NCI-H510A treated with DMSO at 0.1 percent for 48 hours (cell line): ENCODE measurements at places on chromosomes 16 and 17.

- no peak for DNase-seq
Measured at GRCh38 chr16:49516382-49517036, 142.9 kb downstream of the C16orf78 start.

DNA sequence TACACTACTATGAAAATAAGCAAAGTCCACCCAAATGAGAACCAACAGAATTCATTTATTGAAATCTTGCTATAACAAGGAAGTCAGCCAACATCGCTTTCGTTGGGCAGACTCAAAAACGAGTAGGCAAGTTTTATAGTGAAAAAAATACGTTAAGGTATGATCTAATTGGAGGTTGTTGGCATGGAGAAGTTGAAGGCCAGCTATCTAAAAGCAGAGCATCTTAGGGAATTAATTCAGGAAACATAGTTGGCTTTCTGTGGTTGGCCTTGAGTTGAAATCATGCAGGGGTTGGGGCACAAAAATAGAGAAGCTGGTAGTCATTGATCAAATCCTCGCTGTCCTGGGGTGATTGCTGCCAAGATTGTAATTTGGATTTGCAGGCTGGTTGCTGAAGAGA is 118.3 kb downstream of the PPM1E start:
- no peak for DNase-seq

DNA sequence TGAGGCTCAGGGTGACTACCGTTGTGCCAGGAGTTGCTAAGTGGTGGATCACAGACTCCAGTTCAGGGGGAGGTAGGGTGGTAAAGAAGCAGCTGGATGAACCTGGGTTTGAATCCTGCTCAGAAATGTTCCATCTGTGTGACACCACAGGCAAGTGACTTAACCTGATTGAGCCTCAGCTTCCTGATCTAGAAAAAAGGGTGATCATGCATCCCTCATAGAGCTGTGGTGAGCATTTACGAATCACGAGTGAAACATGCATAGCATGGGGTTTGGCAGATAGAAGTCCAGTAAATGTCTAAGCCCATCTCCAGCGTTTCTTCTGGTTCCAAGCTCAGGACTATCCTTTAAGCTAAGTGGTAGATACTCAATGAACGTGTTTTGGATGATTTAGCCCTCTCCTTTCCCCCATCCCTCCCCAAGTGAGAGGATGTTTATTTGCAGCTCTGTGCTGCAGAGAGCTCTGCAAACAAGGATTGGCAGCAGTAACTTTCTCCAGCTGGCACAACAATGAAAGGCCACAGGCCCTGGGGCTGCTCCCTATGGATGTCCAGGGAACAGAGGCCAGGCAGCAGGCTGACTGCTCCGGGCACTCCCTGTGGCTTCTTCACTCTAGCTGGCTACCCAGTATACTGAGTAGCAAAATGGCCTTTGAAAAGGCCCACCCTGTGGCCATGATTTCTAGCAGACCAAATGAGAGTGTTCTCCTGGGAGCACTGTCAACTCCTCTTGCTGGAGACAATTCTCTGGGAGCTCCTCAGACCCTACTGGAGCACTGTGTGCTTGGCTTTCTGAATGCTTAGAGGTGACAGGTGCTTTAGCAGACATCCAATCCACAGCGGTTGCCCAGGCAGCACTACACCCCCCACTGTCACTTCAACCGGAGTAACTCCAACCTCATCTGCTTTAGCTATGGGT is 21.3 kb downstream of the CA4 start:
- peak; percentile 97 for DNase-seq

GRCh38 chr17:6919158-6919557 is 76.7 kb upstream of the ALOX12 start:
- DNase-seq: no peak

GRCh38 chr17:71922439-71922838 is 198.4 kb upstream of the SOX9 start:
- DNase-seq: peak; percentile 14

GRCh38 chr16:71426880-71427615 is 14.8 kb downstream of the TLE7 start:
- no peak for DNase-seq

- DNase-seq: no peak
Measured at GRCh38 chr16:180681-181564, 664 bp downstream of the HBQ1 start.

- peak; percentile 100 for DNase-seq
Measured at GRCh38 chr16:17063201-17064139, 407.3 kb downstream of the XYLT1 start.

- DNase-seq: no peak
Measured at GRCh38 chr17:64269687-64270649, 6.9 kb upstream of the TEX2 start.

DNA sequence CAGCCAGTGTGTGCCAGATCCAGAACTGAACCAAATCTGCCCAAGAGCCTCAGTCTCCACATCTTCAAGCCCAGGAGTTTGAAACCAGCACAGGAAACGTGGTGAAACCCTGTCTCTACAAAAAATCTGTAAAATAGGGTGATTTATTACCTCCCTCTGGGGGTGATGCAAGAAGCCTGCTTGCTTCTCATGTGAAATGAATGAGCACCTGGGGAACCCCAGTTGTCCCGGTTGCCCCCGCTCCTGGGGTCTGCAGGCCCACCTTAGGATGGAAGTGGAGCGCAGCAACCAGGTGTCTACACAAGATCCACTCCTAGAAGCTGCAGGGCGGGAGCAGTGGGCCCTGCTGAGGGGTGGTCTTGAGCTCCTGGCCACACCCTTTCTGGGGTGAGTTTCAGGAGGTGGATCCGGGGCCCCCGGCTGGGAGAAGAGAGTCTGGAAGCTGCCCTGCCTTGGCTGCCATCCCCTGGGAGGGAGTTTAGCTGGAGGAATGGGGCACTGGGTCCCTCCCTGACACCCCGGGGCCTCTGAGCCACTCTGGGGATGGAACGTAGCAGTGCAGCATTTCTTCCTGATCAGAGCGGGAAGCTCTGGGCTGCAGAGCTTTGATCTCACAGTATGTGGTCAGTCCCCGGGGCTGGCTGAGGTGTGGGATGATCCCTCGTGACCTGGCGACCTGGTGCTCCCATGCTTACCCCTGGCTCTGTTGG is 117.8 kb downstream of the RAB11FIP4 start:
- DNase-seq: no peak

DNA sequence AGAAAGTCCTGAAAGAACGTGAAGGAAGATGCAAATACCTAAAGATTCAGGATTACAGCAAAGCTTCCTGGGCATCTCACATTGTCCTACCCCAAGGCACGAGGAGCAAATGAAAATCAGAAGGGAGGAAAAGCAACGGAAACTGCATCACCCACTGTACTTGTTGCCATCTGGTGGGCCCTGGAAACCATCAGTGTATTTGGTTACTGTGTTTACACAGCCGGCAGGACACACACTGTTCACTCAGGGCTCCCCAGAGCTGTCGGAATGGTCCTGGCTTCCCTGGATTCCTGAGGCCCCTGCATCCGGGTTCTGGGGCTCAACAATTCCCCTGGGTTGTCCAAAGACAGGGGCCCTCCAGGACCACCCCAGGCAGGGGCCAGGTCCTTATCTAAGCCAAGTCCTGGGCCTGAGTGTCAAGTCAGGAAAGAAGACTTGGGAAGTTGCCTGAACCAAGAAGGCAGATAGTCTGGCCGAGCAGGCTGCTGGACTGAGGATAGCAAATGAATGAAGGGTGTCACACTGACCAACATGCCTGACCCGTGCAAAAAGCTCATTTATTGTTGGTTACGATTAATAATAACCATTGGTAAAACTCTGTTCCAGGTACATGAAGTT is 52.8 kb downstream of the SOX9 start:
- peak; percentile 87 for DNase-seq

DNA sequence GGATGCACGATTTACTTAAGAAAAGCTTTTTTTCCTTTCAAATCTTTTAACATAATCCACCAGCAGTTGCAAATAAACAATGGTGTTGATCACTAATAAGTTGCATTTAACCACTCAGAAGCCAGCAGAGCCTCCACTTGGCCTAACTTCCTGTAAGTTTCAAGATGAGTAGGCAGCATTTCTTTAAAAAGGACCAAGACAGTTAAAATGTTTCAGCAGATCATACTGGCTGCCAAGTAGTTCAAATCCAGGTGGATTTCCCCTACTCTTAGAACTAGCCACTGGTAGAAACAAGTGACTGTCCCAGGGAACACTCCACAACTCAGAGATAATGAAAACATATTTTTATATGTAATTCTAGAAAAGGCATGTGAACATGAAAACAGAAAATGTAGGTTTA is 17.0 kb upstream of the RFFL start:
- DNase-seq: no peak

DNA sequence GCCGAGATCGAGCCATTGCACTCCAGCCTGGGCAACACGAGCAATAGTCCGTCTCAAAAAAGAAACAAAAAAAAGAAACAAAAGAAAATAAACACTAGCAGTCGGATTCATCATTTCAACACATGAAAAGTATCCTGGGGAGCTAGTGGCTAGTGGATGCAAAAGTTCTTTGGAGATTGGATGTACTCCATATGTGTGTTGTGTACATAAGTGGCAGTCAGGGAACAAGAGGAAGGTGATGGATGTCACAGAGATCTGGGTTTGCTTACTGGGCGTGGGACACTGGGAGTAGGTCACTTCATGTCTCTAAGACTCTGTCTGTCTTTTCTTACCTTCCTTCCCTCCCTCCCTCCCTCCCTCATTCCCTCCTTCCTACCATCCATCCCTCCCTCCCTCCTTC is 35.4 kb downstream of the MRC2 start:
- DNase-seq: no peak

- no peak for DNase-seq
Measured at GRCh38 chr17:64390044-64390443, 616 bp downstream of the PECAM1 start.

GRCh38 chr17:4498461-4499397 is at the start of gene SPNS2:
TSS of gene SPNS2 (plus strand) at chr17:4498881. CDS start at chr17:4499048, 167 bp downstream.
- DNase-seq: peak; percentile 69

DNA sequence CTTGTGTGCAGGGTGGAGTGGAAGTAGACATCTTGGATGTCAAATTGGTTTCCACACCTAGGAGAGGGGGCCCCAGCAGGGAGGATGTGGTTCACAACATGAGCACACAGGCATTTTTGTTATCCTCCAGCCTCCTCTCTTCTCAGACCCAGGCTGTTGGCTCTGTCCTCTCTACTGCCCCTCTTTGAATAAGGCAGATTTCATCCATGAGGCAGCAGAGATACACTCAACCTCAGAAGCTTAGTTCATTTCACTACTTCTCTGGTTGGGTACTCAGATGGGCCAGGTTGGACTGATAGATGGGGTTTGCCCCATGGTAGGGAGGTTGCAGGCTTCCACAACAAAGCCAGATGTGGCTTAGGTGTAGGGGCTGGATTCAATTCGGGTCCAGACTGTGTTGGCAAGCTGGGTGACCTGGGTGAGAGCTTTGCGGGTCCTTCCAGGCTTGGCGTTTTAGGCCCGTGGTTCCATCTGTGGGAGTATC is 22.2 kb upstream of the NFATC3 start:
- no peak for DNase-seq

DNA sequence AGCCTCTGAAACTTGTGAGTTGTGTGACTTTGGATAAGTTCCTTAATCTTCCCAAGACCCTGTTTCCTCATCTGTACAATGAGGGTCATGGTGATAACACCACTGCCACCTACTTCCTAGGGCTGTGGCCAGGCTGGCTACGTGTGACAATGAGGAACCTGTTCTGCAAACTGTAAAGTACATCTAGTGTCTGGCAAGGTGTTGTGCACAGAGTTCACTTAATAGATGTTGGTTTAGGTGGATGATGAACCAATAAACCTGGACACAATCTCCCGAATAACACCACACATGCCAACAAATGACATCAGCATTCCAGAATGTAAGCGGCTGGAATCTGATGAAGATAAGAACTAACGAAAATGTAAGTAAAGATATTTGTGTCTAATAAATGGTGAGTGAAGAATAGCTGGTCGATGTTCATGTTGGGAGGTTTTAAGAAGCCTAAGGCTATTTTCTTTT is 82.3 kb downstream of the MARCHF10 start:
- DNase-seq: no peak

- DNase-seq: no peak
Measured at GRCh38 chr16:88940862-88941817, 35.9 kb downstream of the CBFA2T3 start.

DNA sequence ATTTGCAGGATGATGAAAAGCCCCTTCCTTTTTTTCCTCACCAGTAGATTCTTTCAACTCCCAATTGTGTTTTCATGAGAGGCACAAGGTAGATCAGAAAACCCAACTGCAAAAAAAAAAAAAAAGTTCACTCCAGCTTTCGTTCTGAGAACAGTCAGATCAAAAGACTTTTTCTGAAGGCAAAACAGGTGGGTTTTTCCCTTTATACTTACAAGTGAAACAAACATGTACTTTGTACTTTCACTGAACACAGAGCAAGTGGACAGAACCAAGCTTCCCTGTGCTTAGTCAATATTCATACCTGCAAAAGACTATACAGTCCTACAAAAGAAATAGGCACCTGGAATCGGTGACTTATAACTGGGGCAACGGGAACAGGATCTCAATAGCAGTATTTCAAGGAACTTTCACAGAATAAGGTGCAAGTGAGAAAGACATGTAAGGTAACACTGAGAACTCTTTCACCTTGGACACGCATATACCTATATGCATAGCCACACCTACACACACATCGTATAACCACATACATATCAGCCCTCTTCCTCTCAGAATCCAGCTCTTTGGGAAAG is 54.1 kb downstream of the TOX3 start:
- DNase-seq: peak; percentile 19

- no peak for DNase-seq
Measured at GRCh38 chr17:8941520-8941919, 24.0 kb downstream of the PIK3R5 start.

GRCh38 chr17:61005358-61005757 is 327.7 kb downstream of the BCAS3 start:
- no peak for DNase-seq

- no peak for DNase-seq
Measured at GRCh38 chr17:76884995-76885893, 17.0 kb downstream of the MGAT5B start.

- no peak for DNase-seq
Measured at GRCh38 chr16:48448841-48449481, 63.7 kb upstream of the SIAH1 start.

- no peak for DNase-seq
Measured at GRCh38 chr16:2195322-2196161, 863 bp downstream of the CASKIN1 start.
